Lung (tissue), 17 donors: ENCODE measurements at places on chromosomes 4 and X. TPM values are rescaled to one million over a fixed set of nuclear protein-coding genes. Genes with fewer than 3 reads are reported as not detected.

DNA sequence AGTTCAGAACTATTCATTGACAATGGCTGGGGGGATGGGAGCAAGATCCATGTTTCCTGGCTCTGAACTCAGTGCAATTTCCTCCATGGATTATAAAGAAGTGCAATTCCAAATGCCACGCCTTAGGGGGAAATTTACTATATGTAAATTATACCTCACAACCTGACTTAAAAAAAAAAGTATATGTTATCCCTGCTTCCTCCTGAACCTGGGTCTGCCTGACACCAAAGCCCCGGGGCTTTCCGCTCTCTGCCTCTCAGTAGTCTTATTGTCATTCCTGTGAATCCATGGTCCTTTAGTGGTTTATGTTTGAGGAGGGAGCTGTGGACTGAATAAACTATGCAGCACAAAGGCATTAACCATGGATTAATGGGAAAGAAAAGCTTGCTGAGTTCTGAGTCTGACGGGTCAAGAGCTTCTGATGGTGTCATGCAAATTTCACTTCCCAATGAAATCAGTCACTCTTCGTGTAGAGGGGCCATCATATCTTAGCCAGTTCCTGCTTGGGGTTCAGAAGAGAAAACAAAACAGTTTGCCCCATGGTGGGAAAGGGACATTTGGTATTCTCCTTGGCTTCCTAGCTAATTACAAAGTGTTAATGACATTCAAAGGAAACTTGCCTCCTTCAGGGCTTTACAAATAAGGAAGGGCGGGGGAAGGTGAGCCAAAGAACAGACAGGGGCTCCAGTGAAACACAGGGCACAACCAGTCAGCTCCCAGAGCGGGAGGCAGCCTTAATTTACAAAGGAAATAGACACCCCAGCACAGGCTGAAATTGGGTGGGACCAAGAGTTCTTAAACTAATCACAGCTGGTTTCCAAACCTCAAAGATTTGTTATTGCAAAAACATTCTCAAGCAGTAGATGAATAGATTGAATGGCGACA, 14.3 kb downstream of the FAM9C start:
- peak; percentile 48 for DNase-seq
- no peak overlapping the region for H3K4me3 ChIP-seq
- peaks cover 3% of the 10 kb centered on the region for H3K4me1 ChIP-seq
- peak overlapping the region; percentile 83 for H3K27ac ChIP-seq
- no peaks in the 10 kb centered on the region for H3K36me3 ChIP-seq
- H3K27me3 ChIP-seq: no peaks in the 10 kb centered on the region

DNA sequence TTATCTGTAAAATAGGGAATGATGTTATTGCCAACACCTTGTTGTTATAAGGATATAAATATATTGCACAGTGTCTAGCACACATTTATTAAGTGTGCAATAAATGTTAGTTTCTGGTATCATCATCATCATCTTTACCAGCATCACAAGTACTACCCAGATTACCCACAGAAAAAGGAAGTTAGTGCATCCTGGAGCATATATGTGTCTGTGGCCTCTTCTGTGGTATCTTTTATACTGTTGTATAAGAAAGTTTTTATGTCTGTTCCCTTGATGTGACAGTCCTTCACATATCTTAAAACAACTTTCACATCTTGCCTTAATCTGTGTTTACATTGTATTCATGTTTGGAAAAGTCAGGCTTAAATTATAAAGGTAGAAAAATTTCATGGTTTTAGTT, 10.0 kb downstream of the EXOSC9 start:
- H3K36me3 ChIP-seq: peaks cover 39% of the 10 kb centered on the region
- no peak overlapping the region for H3K4me3 ChIP-seq
- no peaks in the 10 kb centered on the region for H3K27me3 ChIP-seq

GRCh38 chrX:20118065-20118824, 1.5 kb upstream of the MAP7D2 start:
- H3K36me3 ChIP-seq: no peaks in the 10 kb centered on the region
- peaks cover 44% of the 10 kb centered on the region for H3K27me3 ChIP-seq
- H3K4me3 ChIP-seq: no peak overlapping the region
- no peaks in the 10 kb centered on the region for H3K4me1 ChIP-seq
- no peak overlapping the region for H3K27ac ChIP-seq

- H3K27ac ChIP-seq: peak within 1 kb of the TSS; percentile 93
- H3K4me1 ChIP-seq: peaks cover 15% of the 10 kb centered on the region
- H3K4me3 ChIP-seq: peak within 1 kb of the TSS; percentile 88
- no peaks in the 10 kb centered on the region for H3K36me3 ChIP-seq
Observed at GRCh38 chr4:169270810-169271691, at the start of gene SH3RF1. Gene SH3RF1 (minus strand): TSS chr4:169270956. CDS start chr4:169269212, 1,744 bp downstream.

DNA sequence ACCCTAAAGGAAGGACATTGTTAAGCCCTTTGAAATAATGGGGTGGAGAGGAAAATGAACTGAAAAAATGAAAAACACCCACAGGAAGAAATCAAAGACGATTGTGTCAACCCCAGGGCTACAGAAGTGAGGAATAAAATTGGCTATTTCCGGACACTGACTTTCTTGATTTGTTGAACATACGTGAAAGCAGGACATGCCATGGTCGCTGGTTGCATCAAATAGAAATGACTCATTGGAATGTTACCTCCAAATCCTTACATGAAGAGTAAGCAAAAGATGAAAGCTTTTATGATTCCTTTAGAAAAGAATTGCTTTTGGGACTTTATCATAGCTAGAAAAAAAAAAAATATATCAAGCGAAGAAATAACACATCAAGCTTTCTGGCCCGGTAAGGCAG, 75.3 kb downstream of the DCUN1D4 start:
- H3K4me3 ChIP-seq: no peak overlapping the region
- no peaks in the 10 kb centered on the region for H3K27me3 ChIP-seq
- peaks cover 6% of the 10 kb centered on the region for H3K36me3 ChIP-seq
- no peaks in the 10 kb centered on the region for H3K4me1 ChIP-seq
- DNase-seq: no peak

GRCh38 chrX:46791927-46792809, 33.2 kb upstream of the SLC9A7 start:
- H3K27ac ChIP-seq: peak overlapping the region; percentile 21
- no peaks in the 10 kb centered on the region for H3K36me3 ChIP-seq
- H3K27me3 ChIP-seq: no peaks in the 10 kb centered on the region

DNA sequence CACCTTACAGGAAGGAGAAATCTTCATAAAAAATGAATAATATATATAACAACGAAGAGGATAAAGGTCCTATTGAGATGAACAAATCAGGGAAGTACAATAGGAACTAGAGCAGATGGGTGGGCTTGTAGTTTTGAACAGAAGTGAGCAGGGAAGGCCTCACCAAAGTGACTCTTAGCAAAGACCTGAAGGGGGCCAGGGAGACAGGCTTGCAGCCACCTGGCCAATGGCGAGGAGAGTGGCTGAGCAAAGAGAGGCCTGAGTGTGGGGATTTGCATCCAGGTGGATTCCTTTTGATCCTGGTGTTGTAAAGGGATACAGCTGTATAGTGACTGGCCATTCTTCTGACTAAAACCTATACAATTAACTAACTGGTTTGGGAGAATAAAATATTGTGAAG, 354.1 kb downstream of the CAMK2D start:
- H3K27ac ChIP-seq: no peak overlapping the region
- DNase-seq: no peak
- H3K4me1 ChIP-seq: peaks cover 8% of the 10 kb centered on the region

- H3K36me3 ChIP-seq: no peaks in the 10 kb centered on the region
- no peak overlapping the region for H3K4me3 ChIP-seq
- H3K27me3 ChIP-seq: no peaks in the 10 kb centered on the region
- no peak overlapping the region for H3K27ac ChIP-seq
- no peak for DNase-seq
Observed at GRCh38 chr4:8763966-8764901, 107.4 kb downstream of the HMX1 start.

GRCh38 chr4:75708218-75708691, 16.1 kb upstream of the USO1 start:
- H3K27ac ChIP-seq: no peak overlapping the region
- no peak overlapping the region for H3K4me3 ChIP-seq
- DNase-seq: no peak

- H3K4me1 ChIP-seq: no peaks in the 10 kb centered on the region
- no peak overlapping the region for H3K4me3 ChIP-seq
- no peaks in the 10 kb centered on the region for H3K27me3 ChIP-seq
- H3K27ac ChIP-seq: peak overlapping the region; percentile 47
Observed at GRCh38 chr4:138562544-138562991, 320.4 kb upstream of the SLC7A11 start.

GRCh38 chrX:78333521-78333920, 6.1 kb upstream of the CYSLTR1 start:
- no peaks in the 10 kb centered on the region for H3K36me3 ChIP-seq
- no peak for DNase-seq
- H3K4me1 ChIP-seq: no peaks in the 10 kb centered on the region
- H3K27ac ChIP-seq: no peak overlapping the region
- H3K4me3 ChIP-seq: no peak overlapping the region
- H3K27me3 ChIP-seq: no peaks in the 10 kb centered on the region

DNA sequence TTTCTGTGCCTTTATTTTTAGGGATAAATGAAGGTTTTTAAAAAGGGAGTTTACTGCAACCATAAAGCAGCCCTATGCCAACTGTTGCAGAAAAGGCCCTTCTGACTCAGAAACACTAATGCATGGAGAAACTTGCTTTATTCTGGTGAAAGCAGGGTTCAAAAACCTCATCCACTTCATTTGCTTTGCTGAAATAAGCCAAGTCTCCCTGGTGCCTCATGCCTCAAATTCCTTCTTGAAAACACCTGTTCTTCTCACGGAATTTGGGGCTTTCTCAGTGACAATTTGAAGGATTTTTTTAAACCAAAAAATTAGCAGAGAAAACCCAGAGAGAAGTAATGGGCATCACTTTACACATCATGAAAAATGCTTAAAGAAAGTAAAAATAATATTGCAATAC, 349.0 kb downstream of the PCDH7 start:
- no peak for DNase-seq
- H3K4me1 ChIP-seq: no peaks in the 10 kb centered on the region
- H3K4me3 ChIP-seq: no peak overlapping the region
- no peak overlapping the region for H3K27ac ChIP-seq
- H3K27me3 ChIP-seq: no peaks in the 10 kb centered on the region
- H3K36me3 ChIP-seq: no peaks in the 10 kb centered on the region

DNA sequence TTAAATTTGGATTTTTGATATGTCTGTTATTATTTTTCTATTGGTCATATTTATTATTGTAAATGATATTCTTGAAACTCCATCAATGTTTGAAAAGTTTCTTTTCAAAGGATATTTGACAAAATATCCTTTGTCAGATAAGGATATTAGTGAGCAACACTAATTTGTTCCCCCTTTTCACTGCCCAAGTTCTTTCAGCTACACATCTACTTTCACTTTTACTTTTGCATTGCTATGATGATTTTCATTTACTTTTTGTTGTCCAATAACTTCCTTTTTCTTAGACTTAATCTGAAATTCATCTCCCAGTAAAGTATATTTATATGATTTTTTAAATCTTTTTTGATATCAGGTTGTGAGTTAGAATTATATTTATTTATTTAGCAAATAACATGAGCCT, 542.3 kb upstream of the ADGRL3 start:
- H3K27ac ChIP-seq: no peak overlapping the region
- no peak for DNase-seq
- no peaks in the 10 kb centered on the region for H3K27me3 ChIP-seq
- H3K4me1 ChIP-seq: no peaks in the 10 kb centered on the region
- no peaks in the 10 kb centered on the region for H3K36me3 ChIP-seq

DNA sequence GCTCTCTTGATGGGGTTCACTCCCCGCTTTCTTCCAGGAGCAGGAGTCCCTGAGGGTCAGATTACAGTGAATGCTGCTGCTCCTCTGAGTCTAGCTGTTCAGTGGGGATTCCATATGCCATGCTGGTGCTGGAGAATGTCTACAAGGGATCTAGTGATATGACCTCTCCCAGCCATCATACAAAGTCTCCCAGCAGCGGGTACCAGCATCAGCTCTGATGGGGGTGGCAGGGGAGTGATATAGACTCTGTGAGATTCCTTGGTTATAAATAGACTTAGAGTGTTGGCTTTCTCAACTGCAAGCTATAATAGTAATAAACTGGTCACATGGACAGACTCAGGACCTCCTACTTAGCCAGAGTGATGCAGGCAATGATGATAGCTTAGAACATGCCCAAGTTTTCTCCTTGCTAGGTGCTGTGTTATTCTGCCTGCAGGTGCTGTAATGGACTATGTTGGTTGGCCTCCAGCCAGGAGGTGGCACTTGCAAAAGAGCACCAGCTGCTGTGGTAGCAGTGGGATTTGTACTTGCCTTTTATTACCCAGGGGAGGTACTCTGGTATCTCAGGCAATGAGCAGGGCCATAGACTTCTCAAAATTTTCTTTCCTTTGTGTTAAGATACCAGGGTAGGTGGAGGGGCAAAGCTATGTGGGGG, 202.9 kb downstream of the CHIC1 start:
- H3K4me1 ChIP-seq: no peaks in the 10 kb centered on the region
- H3K4me3 ChIP-seq: no peak overlapping the region
- no peak overlapping the region for H3K27ac ChIP-seq

GRCh38 chr4:150219841-150220240, 141.6 kb downstream of the DCLK2 start:
- peaks cover under 1% of the 10 kb centered on the region for H3K4me1 ChIP-seq
- no peak overlapping the region for H3K27ac ChIP-seq
- no peaks in the 10 kb centered on the region for H3K27me3 ChIP-seq
- H3K4me3 ChIP-seq: no peak overlapping the region
- DNase-seq: no peak

GRCh38 chr4:145481164-145481941, at the start of gene SMAD1:
Gene SMAD1 (plus strand): TSS chr4:145481853. CDS start chr4:145514614, 32,761 bp downstream.
- peak within 1 kb of the TSS; percentile 98 for H3K4me3 ChIP-seq
- peak within 1 kb of the TSS; percentile 99 for H3K27ac ChIP-seq
- H3K36me3 ChIP-seq: no peaks in the 10 kb centered on the region
- H3K27me3 ChIP-seq: no peaks in the 10 kb centered on the region

- H3K27me3 ChIP-seq: no peaks in the 10 kb centered on the region
- DNase-seq: no peak
- no peaks in the 10 kb centered on the region for H3K4me1 ChIP-seq
- no peak overlapping the region for H3K4me3 ChIP-seq
Observed at GRCh38 chr4:21709761-21710160, 238.8 kb downstream of the KCNIP4 start.

DNA sequence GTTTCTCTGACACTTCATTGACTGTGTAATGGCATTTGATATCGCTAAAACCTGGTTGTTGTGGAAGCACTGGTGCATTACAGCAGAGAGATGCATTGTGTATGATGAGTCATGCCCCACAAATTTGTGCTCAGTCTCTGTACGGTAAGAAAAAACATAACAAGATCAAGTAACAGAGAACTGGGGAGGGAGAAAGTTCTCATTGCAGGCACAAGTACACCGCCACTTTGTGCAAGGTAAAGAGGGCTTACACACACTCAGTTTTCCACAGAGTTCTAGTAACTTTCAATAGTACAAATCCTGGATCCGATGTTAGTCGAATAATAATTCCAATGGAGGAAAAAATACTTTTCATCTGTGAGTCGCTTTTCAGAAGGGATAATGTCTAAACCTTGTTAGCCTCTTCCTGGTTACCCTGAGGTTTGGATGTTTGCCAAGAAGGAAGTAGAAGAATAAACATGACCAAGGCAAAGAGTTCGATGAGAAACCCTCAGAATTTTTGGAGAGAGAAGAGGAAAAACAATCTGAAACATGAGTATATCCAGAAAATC, 512.5 kb upstream of the SLIT2 start:
- H3K27ac ChIP-seq: no peak overlapping the region
- H3K36me3 ChIP-seq: no peaks in the 10 kb centered on the region
- no peaks in the 10 kb centered on the region for H3K4me1 ChIP-seq

The HDX gene
- 11.2 TPM for total RNA-seq

The KANTR gene
- total RNA-seq: 30.5 TPM

The HPGD gene
- 48.4 TPM for total RNA-seq

The FGF16 gene
- not detected for total RNA-seq

The CTAG2 gene
- not detected for total RNA-seq

The IL2RG gene
- total RNA-seq: 14.0 TPM

The NLGN3 gene
- 0.86 TPM for total RNA-seq

The EVC2 gene
- total RNA-seq: 3.9 TPM

The CTAG1A gene
- total RNA-seq: not detected

The ARHGEF38 gene
- total RNA-seq: 22.8 TPM

The SH3TC1 gene
- 67.3 TPM for total RNA-seq

The WDFY3 gene
- total RNA-seq: 116 TPM

The PNMA6A gene
- total RNA-seq: 2.0 TPM

The TMSB15B gene
- total RNA-seq: 1.7 TPM
